ENCODE measurements at places on chromosomes 4 and X. TPM values are rescaled to one million over a fixed set of nuclear protein-coding genes. Genes with fewer than 3 reads are reported as not detected.

DNA sequence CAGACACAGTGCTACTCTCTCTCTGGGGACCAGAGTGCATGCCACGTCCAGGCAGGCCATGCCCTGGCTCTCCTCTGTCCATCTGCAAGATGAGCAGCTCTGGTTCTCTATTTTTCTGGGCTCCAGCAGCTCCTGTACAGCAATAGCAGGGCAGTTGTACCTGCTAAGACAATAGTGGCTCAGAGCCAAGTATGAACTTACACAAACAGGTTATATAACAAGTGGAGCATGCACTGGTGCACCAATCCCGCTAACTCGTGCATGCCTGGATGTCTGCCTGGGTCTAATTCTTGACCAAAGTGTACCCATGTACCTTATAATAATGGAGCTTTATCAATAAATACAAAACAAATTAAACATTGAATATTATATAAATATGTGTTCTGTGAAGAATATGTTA lies 392.3 kb downstream of the CENPC start:
- no peak for DNase-seq

DNA sequence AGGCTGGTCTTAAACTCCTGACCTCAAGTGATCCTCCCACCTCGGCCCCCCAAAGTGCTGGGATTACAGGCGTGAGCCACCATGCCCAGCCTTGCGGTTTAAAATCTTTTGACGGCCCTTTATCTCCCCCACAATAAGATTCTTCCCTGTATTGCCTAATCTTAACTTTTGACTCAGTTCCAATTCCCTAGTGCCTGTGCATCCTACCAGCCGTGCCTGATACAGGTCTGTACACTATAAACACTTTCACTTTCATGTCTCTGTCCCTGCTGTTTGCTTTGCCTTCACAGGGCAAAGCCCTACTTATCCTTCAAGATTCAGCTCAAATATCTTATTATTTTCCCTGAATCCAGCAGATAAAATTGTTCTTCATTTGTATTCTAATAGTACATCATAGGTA lies 74.6 kb downstream of the WDR44 start:
- DNase-seq = no peak

DNA sequence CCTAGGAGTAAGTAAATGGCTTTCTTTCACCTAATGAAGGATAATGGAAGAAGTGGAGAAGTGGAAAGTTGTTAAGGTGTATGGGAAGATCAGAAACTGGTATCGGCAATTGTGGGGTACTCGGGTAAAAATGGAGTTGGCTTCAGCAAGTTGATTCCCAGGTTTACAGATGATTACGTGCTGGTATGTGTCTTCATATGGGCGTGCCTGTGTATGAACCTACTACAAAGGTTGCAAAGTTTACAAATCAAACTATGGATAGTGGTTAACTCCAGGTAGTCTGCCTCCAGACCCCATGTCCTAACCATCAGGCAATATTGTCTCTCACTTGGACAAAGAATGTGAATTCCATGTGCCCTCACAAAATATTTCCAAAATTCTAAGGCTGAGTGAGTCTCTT lies 773 bp downstream of the TLR3 start:
- DNase-seq = no peak

PDGFC gene
- 3.8 TPM for total RNA-seq

PPP4R3C gene
- total RNA-seq = not detected

All from left colon (tissue), 2 donors.